ENCODE measurements at places on chromosomes 1 and 21.
A peak's percentile ranks its signal among the peaks of the same experiment; 100 is the strongest.

- DNase-seq, result no peak
Measured at GRCh38 chr1:54549181-54549924, 1.3 kb downstream of the ACOT11 start.

DNA sequence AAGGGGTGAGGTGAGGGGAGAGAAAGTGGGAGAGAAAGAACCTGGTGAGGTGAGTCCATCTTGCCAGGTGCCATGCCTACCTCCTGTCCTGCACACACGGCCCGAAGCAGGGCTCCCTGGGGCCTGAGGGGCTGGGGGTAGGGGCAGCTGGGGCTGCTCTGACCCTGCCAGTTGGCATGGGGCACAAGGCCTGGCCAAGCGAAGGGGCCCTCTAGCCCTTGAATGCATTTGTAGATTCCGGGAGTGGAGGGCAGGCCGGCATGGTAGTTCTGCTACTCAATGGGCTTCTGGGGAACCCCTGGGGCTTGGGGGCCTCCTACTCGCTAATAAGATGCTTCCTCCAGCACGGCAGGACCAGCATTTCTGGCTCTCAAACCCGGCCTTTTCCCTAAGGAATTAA, 3.6 kb upstream of the PRDM16 start:
- DNase-seq, result no peak

DNA sequence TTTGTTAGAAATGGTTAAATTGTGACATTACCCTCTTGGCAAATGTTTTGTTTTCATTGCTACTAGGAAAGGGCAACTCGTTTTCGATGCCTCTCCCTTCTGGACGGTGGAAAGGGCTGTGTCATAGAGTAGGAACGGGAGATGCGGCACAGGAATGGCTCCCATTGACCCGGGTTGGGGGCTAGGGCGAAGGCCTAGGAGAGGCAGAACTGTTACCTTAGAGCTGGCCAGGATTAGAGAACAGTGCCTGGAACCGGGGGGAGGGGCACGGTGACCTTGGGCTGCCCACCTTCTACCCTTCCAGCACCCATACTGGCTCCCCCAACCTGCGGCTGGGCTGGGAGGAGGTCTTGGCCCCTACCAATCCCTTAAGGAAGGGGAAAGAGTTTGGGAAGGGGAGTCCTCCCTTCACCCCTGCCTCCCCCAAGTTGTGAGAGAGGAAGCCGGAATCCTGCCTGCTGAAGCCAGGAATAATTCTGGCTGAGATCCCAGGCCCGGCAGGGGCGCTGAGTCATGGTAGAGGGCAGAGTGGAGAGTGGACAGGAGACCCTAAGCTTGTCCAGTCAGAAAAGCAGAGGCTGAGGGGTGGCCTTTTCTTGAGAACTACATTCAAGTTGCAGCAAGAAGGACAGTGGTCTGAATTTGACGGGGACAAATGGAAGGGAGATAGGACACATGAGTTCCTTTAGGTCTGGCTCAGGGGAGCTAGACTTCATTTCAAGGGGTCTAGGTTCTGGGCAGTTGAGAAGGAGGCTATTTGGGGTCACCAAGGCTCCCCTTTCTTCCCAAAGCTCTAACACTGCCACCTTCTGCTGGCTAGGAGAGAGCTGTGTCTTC, 8.2 kb downstream of the LMNA start:
- DNase-seq, result peak; percentile 87

GRCh38 chr1:171506525-171507304, 21.4 kb downstream of the PRRC2C start:
- peak; percentile 22 for DNase-seq

- DNase-seq, result no peak
Measured at GRCh38 chr1:27999055-27999454, 39.3 kb downstream of the XKR8 start.

DNA sequence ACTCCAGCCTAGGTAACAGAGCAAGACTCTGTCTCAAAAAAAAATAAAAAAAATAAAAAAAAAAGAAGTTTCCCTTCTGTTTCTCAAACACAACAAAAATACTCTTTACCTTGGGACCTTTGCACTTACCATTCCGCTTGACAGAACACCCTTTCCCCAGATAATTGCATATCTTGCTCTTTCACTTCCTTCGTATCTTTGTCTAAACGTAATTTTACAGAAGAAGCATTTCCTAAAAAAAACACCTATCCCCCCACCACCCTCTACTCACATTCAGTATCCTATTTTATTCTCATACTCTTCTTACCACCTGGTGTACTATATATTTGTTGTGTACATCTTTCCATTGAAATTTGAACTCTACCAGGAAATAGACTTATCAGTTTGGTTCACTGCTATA, 32.7 kb downstream of the ASH1L start:
- no peak for DNase-seq

DNA sequence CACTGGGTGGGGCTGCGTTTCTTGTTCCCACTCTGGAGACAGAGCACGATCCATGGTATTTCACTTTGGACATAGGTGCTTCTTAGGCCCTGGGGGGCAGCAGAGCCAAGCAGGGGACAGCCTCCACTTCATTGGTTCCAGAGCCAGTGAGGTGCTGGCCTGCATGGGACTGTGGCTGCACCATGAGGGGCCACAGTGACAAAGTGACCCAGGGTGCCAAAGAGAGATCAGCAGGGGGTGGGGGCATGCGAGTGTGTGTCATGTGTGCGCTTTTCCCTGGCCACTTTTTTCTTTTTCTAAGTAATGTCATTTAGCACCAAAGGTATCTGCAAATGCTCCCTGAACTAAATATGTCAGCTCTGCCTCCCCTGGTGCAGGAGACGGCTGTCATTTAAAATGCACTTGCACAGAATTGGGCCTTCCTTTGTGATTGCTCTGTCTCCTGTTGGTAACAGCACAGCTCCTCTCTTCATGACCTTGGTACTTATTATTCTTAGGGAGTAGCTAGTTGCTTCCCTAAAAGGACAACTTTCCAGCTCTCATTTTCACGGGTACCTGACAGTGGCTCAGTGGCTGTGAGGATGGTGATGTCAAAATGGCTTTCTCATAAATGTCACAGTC, 75.5 kb upstream of the VAMP3 start:
- no peak for DNase-seq

DNA sequence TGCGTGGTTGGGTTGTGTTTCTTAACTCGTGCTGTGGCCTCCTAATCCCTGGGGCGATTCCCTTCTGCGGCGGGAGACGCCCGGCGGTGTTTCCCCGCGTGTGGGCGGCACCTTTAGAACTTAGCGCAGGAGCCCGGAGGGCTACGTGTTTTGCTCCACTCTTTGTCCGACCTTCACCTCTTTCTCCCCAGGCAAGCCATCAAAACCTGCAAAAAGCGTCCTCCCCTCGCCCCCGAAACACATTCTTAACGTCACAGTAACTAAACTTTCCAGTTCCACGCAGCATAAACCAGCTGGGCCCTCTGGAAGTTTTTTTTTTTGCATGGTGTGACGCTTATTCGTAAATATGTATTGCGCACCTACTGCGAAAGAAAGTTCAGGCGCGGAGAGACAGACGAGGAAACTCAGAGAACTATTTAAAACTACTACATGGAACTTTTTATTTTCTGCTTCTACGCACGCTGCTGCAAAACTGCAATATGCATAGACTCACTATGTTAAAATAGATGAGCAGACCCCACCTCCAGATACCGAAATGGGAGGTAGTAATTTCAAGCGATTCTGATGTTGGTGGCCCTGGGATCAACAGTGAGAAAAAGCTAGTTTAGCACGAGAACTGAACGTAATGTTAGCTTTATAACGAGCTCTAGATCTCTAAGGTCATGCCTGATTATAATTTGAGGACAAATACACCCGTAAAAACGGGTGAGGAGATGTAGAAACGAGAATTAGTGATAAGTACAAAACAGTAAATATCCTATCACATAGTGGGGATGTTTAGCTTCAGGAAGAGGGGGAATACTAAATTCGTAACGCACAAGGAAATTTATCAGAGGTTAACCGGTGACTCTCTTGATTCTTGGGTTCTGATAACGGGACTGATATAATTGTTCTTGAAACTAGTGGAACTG, 920 bp downstream of the MTR start:
- peak; percentile 75 for DNase-seq

DNA sequence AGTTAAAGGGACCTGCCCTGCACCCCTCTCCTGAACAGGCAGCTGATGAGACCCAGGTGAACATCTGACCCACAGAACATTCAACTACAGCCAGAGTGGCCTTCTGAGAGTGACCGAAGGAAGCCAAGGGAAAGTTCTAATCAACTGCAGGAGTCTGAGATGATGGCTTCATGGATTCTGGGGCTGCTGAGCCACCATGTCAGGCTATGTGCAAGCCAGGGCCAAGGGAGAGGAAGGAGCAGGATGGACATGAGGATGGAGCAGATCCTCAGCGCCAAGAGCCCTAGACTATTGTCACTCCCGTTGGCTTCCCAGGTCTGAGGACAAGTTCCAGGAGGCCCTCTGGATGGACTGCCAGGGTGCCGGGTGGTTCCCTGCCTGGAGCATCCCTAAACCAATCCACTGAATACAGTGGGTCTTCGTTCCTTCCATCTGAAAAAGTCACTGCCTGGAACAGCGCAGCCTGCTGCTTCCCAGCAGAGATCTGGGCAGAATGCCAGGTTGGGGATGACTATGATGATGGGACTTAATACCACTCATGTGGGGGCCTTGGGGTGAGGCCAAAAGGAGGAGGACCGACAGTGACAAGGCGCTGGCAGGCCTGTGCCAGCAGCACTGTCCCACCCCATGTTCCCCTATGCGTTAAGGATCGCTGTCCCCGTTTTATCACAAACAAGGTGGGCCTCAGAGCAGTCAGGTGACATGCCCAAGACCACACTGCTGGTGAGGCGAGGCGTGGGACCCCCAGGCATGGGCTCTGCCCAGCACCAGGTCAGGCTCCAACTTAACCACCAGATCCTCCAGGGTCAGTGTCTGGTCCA, 19.8 kb downstream of the SPOCD1 start:
- DNase-seq, result peak; percentile 69

GRCh38 chr1:224219011-224219611, 36.1 kb downstream of the DEGS1 start:
- no peak for DNase-seq

DNA sequence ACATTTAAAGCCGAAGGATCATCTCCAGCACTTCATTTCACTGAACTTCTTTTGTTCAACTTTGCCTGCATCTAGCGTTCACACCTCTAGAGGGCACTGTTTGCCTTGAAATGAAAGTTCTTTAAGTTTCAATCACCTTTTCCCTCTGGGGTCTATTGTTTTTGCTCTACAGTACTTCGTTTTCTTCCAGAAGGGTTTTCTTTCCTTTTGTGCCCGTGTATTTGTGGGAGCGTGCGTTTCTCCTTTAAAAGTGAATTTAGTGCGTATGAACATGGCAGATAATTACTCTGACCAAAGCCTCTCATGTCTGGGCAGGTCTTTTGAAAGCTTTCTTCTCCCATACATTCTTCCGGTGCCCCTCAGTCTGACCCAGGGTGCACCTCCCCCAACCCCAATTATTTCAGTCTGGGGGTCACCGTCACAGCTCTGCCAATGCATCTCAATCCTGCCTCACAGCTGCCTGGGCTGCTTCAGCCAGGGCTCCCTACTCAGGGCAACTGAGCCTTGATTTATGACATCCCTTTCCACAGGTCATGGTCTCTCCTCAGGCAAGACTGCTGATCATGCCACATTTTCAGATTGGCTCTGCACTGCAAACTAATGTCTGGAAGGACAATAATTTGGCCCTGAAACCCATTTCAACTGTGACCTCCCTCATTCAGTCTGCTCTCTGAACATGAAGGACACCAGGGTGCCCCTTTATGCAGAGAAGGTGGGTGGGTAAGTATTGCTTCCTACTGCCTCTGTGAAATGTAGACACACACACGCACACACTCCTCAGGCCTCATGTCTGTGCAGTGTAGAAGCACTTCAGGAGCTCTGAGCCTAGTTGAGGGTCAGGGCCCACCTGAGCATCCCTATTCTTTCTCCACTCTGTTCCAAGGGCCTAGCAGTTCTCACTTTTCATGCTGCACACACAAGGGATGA, 88.6 kb downstream of the NUF2 start:
- DNase-seq, result peak; percentile 74

- no peak for DNase-seq
Measured at GRCh38 chr1:234565132-234565531, 44.8 kb downstream of the IRF2BP2 start.

DNA sequence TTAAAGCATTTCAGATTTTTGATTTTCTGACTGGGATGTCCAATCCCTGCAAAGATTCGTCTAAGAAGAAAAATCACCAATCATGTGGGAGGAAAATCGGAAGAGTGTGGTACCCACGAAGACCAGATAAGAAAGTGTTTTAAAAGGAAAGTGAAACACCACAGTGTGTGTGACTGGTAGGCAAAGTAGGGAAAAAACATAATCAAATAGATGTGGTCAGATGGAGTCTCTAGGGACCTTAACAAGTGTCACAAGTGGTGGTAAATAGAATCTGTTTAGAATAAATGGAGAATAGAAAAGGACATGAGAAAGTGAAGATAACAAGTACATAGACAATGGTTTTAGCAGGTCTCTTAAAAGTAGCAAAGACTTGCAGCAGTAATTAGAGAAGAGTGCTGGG, 154.6 kb downstream of the SLC30A10 start:
- no peak for DNase-seq

- no peak for DNase-seq
Measured at GRCh38 chr1:179194068-179194537, 35.4 kb downstream of the ABL2 start.

- peak; percentile 61 for DNase-seq
Measured at GRCh38 chr1:56301791-56302190, 277.6 kb downstream of the PLPP3 start.

GRCh38 chr1:175388285-175388684, 195.7 kb upstream of the KIAA0040 start:
- no peak for DNase-seq

DNA sequence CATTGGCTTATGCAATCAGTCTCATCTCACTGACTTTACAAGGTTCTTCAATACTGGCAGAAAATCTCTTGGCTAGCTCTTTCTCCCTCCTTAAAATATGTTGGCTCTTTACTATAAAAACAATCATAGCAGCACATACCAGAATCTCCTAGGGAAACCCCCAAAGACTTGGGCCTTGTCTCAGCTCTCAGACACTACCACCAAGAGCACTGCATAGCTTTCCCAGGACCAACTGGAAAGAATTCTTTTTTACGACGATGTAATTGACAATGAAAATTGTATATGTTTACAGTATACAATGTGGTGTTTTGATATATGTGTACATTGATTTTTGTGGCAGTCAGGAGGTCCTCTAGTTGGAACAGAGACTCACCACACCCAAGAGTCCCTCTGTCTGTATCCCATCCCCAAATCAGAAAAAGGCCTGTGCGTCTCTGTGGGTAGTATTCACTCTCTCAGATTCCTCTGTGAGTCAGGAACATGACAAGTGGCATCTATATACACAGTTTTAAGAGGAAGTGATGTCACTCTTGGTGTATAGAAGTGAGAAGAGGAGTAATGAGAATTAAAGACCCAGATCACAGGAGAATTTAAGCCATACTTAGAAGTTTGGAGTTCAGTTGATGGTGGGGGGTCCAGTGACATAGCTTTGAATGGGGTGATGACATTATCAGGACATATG, 21.1 kb downstream of the SMAP2 start:
- DNase-seq, result peak; percentile 51

GRCh38 chr1:37561133-37562132, 4.7 kb downstream of the DNALI1 start:
- peak; percentile 41 for DNase-seq

- DNase-seq, result no peak
Measured at GRCh38 chr1:21469581-21469980, 29.6 kb downstream of the NBPF3 start.

- no peak for DNase-seq
Measured at GRCh38 chr1:116962987-116963639, 38.4 kb upstream of the CD101 start.

- DNase-seq, result no peak
Measured at GRCh38 chr1:17403081-17403480, 31.1 kb downstream of the PADI6 start.
